ENCODE measurements at places on chromosomes 2 and 18.

DNA sequence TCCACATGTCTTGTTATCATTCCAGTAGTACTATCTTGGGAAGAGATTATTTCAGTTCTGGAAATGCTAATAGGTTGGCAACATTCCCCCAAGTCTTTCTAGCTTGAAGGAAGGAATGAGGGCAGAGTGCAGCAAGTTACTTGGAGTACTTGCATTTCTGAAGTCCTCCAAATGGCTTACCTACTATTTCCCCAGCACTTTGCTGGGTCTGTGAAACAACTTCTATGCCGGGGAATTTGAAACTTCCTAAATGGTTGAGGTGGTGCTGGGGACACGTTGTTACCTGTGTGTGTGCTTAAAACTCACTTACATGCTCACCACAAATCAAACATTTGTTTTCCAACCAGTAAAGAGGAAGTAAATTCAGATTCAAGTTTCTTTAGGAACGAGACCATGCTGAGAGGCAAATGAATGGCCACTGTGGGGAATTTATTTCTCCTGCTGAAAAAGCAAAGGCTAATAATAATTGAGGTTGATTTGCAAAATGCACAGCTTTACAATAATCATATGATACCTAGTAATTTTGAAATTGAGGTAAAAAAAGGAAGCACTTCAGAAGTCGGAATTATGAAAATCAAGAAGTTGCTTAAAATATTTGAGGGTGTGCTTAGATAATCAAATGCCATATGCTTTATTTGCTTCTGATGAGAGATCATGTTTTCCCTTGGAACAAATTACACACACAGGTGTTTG, 1167.7 kb upstream of the ZEB2 start:
- DNase-seq, result no peak

DNA sequence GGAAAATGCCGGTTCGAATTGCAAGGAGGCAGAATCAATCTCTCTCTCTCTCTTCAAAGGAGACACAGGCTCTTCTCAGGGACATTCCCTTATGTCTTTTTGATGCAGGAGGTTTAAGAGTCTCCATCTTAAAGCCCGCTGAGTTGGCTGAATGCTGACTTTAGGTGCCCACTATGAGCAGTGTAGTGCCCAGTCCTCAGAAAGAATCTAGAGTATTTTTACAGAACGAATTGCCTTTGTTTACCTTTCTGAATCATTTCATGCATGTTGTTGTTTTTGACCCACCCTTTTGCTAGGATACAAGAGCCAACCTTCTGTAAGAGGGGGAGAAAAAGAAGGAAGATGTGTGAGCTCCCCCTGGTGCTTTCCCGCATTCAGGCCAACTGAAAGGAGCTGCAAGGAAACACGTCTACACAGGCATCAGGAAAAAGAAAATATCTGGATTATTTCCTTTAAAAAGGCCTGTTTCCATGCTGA, 193.5 kb upstream of the TCF4 start:
- DNase-seq, result no peak

- DNase-seq, result no peak
These were observed 310.2 kb upstream of the ID2 start for GRCh38 chr2:8371653-8372052.

DNA sequence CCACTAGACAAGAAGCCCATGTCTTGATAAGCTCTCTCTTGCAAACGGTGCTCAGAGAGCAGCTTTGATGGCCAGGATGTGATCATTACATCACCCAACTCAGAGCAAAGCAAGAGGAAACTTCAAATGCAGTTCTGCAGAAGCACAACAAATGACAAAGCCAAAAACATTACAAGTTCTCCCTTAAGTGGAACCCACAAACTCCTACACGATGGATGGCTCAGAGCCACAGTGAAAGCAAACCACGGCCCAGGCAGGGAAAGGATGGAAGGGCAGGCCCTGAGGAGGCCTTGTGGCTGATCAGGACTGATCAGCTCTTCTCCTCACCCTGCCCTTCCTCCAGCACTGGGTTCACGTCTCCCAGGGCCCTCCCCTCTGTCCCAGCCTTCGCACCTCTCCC, 326.4 kb downstream of the EIPR1 start:
- DNase-seq, result no peak

DNA sequence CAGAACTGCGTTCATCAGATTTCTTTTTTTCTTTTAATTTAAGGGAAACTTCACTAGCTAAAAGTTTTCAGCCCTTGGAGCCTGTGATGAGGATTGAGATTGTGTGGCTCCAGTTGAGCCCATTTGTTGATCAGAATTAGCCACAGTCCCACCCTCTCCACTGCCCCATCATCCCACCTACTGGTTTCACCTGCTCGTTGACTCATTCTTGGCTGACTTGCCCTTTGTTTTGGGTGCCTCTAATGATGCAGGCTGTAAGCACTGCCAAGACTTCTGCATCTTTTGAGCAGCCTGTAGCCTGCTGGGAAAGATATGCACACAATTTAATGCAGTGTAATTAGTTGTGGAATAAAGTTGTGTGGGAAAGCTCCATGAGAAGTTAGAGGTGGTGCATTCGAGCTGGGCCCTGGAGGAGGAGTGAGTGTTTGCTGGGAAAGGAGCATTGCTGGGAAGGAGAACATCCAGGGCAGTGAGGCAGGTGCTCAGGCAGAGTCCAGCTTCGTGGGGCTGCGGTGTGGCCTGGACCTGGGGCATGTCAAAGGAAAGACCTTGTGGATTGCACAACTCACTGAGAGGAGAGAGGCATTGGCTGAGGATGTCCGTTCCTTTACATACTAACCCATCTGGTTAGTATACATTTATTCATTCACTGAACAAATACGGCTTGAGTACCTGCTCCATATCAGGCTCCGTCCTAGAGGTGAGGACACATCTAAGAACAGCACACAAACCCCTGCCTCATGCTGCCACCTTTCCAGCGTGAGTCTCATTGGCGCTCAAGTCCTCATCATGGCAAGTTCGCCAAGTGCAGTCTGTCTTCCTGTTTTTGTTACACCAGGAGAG, 18.2 kb downstream of the ASPRV1 start:
- DNase-seq, result no peak

GRCh38 chr2:193783681-193784080, 1588.9 kb upstream of the TMEFF2 start:
- no peak for DNase-seq

DNA sequence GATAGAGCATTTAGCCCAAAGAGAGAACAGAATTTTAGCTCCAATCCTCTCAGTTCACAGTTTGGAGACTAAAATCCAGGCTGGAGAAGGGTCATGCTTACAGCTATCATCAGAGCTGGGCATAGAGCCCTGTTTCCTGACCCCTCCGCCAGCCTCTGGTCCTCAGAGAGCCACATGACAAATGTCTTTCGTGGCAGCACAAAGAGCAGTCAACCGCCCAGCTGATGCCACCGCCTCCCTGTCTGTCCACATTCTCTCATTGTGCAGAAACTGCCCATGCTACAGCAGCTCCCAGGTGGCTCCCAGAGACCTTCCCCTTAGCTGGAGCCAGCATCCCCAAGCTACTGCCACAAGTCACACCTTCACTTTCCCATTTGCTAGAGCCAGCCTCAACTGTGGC, 7.6 kb downstream of the KCNK3 start:
- DNase-seq, result no peak

- DNase-seq, result no peak
These were observed 286.5 kb downstream of the CPS1 start for GRCh38 chr2:210842896-210843295.

DNA sequence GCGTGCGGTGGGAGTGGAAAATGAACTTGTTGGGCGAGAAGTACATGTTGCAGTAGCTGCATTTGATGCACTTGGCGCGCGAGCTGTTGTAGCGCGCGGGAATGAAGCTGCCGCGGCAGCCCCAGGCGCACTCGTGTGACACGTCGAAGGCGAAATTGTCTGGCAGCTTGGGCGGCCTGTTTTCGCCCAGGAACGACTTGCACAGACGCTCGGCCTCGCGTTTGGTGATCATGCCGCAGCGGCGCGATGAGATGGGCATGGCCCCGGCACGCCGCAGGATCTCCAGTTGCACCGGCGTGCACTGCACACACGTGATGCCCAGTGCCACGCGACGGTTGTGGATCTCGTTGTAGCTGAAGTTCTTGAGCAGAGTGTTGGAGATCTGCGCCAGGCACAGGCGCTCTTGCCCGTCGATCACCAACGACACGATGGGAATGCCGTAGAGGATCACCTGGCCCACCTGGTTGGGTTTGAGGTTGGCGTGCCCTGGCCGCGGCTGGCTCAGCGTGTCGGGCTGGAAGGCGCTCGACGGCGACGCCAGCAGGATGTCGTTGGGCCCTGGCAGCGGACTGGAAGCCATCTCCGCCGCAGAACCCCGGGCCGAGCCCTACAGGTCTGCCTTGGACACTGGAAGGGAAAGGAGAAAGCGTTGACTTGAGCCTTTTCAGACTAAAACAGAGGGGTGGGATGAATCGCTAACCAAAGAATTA, 2.7 kb downstream of the SKOR2 start:
- no peak for DNase-seq

DNA sequence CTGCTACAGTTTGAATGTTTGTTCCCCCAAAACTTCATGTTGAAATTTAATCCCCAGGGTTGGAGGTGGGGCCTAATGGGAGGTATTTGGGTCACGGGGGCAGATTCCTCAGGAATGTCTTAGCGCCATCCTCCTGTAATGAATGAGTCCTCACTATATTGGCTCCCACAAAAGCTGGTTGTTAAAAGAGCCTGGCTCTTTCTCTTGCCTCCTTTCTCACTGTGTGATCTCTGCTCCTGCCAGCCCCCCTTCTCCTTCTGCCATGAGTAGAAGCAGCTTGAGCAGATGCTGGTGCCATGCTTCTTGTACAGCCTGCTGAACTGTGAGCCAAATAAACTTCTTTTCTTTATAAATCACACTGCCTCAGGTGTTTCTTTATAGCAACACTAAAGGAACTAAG, 721.0 kb upstream of the PKDCC start:
- DNase-seq, result no peak

GRCh38 chr18:25825056-25825455, 265.4 kb downstream of the SS18 start:
- DNase-seq, result no peak

DNA sequence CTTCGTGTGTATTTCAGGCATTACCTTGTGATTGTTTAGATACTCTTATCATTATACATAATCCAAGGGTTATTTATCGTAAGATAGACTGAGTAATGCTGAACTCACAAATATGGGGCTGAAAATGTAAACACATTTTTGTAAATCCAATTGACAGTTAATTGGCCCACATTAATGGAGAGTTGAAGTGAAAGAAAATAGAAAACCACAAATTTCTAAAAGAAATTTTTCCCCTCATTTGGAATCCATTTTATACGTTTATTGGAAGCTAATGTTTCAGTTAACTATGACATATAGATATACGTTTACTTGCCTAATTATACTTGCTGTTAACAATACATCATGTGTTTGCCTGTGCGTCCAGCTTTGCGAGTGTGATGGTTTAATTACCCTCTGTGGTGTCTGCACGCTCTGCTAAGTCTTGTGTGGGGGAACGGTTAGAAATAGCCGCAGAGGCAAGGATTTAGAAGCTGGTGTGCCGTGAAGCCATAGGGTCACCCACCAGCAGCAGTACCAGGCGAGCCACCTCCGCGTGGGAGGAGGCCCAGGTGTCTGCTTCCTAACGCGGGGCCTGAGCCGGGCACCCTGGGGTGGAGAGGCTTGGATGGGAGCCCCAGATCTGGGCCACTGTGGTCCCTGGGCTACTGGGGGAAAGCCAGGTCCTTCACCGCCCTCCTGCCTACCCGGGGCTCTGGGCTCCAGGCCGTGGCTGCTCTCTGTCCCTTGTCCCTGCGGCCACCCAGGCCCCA, 38.0 kb downstream of the TSHZ1 start:
- no peak for DNase-seq

GRCh38 chr18:36887114-36887513, 58.2 kb downstream of the KIAA1328 start:
- no peak for DNase-seq

DNA sequence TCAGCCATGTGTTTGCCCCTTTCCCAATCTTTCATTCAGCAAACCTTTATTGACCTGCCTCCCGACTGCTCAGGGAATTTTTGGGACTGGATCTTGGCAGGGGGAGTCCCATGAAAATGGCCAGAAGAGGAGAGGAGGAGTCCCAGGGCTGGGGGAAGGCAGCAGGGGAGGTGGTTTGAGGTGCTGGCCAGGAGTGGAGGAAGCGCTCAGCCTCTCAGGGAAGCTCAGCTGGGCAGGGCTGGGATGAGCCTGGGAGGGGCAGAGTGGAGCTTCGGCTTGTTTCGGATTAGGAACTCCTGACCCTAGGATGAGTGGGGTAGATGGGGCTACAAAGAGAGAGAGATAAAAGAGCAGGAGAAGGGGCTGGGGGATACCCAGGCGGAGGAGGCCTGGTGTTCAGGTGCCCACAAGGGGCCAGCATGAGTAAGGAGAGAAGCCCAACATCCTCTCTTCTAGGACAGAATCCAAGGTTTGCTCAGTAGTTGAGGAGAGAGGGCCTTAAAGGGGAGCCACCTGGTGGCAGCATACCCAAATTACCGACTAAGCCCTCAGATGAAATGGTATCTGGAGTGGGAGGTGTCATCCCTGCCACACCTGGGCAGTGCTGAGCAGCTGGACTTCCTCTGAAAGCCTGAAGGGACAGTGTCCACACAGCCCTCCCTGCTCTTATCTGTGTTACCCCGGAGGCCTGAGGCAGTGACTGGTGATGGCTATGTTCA, 91.1 kb downstream of the INHBB start:
- DNase-seq, result no peak

DNA sequence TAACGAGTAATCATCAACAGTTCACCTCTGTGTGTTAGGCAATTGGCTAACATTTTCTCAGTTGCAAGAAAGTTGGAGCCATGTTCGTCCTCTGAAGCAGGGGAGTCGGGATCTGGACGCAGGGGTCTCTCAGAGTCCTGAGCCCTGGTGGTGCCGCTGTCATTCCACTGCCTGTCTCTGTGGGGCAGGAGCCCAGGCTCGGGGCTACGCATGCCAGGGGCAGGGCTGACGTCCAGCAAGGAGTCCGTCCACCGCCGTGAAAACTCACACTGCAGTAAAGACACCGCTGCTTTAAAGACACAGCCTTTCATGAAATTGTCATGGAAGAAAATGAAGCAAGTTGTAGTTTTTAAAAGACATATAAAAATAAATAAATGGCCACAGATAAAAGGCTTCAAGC, 571.1 kb upstream of the SOX11 start:
- DNase-seq, result no peak

GRCh38 chr2:5692561-5693286, 540 bp downstream of the SOX11 start:
- DNase-seq, result no peak

- no peak for DNase-seq
These were observed 11.5 kb downstream of the TRIP12 start for GRCh38 chr2:229910147-229910831.

DNA sequence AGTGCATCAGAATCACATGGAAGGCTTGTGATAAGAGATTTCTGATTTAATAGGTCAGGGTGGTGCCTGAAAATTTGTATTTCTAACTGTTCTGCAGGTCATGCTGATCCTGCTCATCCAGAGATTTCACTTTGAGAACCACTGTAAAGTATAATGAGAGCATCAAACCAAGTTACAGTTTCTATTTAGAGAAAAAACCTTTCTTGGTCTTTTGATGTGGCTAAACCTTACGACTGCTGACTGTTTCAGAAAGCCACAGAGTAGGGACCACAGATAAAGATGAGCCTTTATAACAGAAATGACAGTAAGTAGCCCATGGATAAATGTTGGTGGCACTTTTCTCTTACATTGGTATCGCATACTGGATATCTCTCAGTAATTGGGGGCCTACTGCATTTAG, 109.4 kb upstream of the FANCL start:
- no peak for DNase-seq
